NCI-H1930 (cell line): ENCODE measurements at places on chromosomes 5 and 9.

GRCh38 chr5:112776301-112776856, 38.7 kb downstream of the APC start:
- DNase-seq = no peak

GRCh38 chr5:133821889-133822288, 146.5 kb downstream of the C5orf15 start:
- no peak for DNase-seq

DNA sequence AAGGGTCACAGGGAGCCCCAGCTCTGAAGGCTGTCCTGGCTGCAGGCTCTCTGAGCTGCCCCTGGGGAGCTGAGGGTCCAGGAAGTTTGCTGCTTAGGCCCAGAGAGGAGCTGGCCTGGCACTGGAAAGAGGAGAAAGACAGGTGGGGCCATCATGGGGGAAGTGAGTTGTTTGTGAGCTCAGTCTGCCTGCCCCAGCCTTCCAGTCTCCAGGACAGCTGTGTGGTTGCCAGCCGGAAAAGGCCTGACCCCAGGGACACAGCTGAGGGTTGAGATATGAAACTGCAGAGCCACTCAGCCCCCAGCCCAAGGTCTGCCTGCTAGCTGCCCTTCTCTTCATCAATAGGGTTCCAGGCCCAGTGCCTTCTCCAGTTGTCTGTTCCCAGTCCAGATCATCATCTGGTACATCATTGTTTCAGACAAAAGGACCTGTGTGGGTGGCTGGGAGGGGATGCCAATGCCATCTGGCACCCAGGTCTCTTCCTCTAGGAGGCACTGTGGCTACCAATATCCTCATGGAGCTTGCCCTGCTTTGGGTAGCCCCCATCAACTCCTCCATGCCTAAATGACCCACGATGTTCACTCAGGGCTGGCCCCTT, 4.3 kb upstream of the DDX41 start:
- no peak for DNase-seq

GRCh38 chr9:119458068-119458467, 88.8 kb upstream of the BRINP1 start:
- DNase-seq = no peak

- DNase-seq = no peak
These were observed 195.5 kb upstream of the CLINT1 start for GRCh38 chr5:158054223-158055110.

DNA sequence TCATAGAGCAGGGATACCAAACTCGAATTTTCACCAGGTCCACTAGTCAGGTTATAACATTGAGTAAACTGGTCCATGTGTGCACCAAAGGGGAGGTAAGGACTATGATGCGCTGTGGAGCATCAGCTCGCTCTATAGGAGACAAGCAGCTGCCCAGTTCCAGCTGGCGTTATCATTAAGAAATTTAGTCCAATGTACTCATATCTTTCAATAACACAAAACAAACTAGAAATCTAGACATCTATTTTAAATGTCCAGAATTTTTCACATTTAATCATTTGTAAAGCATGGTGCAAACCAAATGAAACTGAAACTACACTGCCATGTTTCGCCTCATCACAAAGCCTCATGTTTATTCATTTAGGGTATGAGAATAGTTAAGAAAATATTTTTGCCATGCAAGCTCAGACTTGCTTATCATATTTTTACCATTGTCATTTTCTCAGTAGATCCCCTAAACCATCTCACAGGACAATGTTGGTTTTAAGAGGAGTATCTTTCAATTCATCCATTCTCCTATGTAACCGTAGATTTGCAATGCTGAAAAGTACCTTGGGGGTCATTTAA, 50.9 kb downstream of the ZNF474 start:
- DNase-seq = no peak

GRCh38 chr5:147560718-147561331, 51.0 kb upstream of the DPYSL3 start:
- DNase-seq = no peak

- DNase-seq = no peak
These were observed 32.7 kb upstream of the TXNDC8 start for GRCh38 chr9:110370315-110370714.

DNA sequence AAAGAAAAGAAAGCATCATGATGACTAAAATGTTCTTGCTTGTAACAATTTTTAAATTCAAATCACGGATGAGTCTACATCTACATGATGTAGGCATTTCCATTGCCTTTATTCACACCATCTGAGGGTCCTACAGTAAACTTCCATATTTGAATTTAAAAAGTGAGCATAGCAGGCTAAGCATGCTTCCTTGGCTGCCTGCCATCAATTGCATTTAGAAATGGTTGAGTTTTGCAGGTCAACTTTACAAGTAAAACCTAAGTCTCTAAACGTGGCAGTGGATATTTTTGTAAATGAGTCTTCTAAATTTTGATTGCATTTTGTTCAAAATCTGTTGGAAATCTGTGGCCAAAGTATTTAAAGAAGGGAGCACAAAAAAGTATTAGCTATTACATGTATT, 136.5 kb upstream of the PTCH1 start:
- DNase-seq = no peak

GRCh38 chr5:27578279-27578678, 539.9 kb upstream of the CDH9 start:
- DNase-seq = no peak

- no peak for DNase-seq
These were observed 720 bp downstream of the NOTCH1 start for GRCh38 chr9:136544964-136545691.

DNA sequence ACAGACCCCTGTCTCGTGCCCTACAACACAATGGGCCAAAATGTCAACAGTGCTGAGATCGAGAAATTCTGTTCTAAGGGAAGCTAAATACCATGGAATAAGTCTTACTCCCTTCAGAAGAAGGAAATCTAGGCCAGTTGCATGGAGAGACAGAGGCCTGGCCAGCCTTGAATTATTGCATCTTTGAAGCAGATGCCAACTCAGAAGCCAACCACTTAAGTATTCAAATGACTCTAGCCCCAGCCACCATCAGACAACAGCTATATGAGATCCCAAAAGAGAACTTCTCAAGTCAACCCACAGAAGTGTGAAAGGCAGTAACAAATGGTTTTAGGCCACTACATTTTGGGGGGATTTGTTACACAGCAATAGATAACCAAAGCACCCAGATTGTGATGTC, 180.1 kb downstream of the ACTL7B start:
- no peak for DNase-seq

DNA sequence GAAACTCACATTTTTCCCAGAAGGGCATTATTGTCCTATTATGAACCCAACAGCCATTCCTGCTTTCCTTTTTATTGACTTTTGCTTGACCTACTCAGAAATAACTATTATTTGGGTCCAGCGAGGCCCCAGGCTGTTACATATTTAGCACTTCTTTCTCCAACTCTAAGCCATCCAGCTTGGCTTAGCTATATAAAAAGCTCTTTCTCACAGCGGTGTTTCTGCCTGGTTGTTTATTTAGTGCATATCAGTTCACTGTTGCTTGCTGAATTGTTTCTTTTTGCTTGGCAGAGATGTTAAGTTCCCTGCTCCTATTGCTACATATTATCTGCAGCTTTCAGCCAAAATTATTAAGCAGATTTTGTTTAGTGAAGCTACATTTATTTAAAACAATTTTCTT, 1156.8 kb upstream of the SEMA6A start:
- no peak for DNase-seq

DNA sequence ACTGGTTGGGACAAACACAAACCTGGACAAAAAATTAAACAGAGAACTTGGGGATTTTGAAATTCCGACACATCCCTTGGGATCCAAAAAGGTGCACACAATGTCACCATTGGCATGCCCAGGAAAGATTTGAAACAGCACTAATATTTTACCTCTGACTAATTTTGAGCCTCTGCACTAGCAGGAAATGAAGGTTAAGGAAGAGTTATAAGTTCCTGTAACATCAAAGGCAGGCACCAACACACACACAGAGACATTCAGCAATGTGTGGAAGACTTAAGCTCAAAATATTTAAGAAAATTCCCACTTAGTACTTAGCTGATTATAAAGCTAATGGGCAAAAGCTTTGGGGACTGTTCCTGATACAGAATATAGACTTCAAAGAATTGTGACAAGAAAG, 247.0 kb downstream of the CDH9 start:
- DNase-seq = no peak

DNA sequence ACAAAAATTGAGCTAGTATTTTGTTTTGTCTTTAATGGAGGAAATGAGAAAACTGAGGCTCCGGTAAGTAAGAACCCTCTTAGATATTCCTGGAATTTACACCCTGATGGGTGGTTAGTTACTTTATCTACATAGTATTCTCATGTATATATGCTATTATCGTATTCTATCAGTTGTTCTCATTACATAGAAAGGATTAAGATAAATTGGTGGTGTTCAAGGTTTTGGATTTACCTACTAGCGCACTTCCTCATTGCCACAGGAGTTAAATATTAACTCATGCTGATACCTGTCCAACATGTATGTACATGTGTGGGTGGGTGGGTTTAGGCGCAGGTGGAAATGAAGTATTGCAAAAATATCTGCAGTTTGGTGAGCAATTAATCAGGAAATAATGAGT, 61.1 kb upstream of the IFNE start:
- no peak for DNase-seq

DNA sequence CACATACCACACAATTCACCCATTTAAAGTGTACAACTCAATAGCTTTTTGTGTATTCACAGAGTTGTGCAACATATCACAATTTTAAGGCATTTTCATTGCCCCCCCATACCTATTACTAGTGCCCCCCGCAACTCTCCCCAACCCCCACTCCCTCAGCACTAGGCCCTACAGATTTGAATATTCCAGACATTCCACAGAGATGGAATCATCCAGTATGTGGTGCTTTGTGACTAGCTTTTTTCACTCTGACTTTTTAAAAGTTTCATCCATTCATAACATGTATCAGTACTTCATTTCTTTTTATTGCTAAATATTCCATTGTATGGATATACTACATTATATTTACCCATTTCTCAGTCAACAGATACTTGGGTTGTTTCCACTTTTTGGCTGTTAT, 102.9 kb upstream of the LRRTM2 start:
- no peak for DNase-seq

- peak; percentile 48 for DNase-seq
These were observed 107.1 kb downstream of the CTNND2 start for GRCh38 chr5:11797132-11797531.

DNA sequence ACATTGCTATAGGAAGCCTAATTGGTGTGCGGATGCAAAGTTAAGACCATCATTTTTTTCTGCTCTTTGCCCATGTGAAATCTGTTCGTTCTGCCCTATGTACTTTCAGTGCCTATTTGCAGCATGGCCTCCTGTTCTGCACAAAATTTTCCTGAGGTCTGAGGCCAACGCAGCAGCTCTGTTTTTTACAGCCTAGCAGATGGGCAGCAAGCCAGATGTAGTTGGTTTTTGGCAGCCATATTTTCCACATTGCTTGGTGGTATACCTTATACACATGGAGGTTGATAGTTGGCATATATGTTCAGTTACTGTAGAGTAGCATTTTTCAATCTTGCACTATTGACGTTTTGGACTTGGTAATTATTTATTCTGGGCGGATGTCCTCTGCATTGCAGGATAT, 133.5 kb upstream of the MRPS30 start:
- no peak for DNase-seq

- DNase-seq = no peak
These were observed 13.1 kb upstream of the STXBP1 start for GRCh38 chr9:127598839-127599549.

DNA sequence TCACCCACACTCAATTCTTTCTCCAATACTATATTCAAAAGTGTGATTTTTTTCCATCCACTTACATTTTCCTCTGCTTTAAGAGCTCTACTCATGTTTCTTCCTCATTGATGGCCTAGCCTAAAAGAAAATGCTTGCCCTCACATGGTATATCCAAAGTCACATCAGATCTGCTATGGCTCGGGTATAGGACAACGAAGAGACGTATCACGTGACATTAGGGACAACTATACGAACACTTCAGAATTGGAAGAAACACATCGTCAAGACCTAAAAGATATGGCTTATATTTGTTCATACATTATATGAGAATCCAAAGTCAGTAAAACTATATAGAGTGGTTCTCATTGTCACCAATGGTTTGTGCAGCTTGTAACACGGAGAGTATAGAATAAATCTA, 8.2 kb upstream of the ISL1 start:
- DNase-seq = no peak

- no peak for DNase-seq
These were observed 85.6 kb downstream of the PTTG1 start for GRCh38 chr5:160507221-160507721.

GRCh38 chr5:36371366-36371765, 69.7 kb upstream of the RANBP3L start:
- DNase-seq = no peak

DNA sequence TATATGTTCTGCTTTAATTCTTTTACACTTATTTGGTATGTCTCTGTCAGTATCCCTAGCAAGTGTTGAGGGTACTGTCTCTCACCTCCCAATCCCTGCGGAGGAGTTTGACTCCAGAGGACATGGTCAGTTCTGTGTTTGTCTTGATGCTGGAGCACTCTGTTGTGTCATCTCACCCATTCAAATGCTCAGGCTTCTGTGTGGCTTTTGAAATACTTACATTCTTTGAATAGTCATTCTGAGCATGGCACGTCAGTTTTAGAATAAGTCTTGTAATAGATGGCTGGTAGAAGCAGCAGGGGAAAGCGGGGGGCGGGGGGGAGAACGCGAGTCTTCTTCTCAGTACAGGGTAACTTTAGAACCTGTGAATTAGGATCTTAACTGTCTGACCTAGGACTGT, 12.3 kb downstream of the MAST4 start:
- DNase-seq = no peak

GRCh38 chr5:137492331-137492730, 6.8 kb downstream of the SPOCK1 start:
- DNase-seq = no peak

GRCh38 chr9:123742009-123742767, 187.7 kb downstream of the DENND1A start:
- DNase-seq = no peak

- no peak for DNase-seq
These were observed 1.6 kb upstream of the PCDHGA11 start for GRCh38 chr5:141419074-141419880.

GRCh38 chr5:66960369-66961137, 236.0 kb downstream of the CD180 start:
- no peak for DNase-seq

DNA sequence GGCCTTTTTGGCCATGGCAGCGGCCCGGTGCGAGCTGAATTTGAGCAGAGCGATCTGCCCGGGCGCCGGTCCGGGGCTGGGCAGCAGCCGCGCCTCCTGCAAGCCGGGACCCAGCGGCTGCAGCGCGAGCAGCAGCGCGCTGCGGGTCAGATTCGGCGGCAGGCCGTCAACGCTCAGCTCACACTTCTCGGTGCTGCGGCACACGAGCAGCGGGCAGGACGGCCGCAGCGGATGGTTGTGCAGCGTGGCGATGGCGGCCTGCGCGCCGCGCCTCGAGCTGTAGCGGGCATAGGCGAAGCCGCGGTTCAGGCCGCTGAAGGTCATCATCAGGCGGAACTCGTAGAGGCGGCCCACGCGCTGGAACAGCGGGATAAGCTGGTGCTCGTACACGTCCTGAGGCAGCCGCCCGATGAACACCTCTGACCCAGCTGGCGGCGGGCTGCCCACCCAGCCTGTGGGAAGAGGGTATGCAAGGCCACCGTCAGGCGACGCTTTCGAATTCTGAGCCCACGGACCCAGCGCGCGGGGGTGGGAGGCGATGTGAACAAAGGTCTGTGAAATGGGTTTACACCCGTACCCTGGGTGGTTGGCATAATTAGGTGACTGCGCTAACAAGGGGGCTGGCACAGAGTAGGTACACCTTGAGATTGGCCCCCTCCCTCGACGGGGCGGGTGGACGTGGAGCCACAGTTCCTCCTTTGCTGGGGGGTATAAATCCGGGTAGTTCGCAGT, 755 bp downstream of the DND1 start:
- DNase-seq = no peak

GRCh38 chr5:60379907-60380306, 320.1 kb downstream of the DEPDC1B start:
- DNase-seq = no peak
